ENCODE measurements at places on chromosomes 1 and 21.
A peak's percentile ranks its signal among the peaks of the same experiment; 100 is the strongest.

DNA sequence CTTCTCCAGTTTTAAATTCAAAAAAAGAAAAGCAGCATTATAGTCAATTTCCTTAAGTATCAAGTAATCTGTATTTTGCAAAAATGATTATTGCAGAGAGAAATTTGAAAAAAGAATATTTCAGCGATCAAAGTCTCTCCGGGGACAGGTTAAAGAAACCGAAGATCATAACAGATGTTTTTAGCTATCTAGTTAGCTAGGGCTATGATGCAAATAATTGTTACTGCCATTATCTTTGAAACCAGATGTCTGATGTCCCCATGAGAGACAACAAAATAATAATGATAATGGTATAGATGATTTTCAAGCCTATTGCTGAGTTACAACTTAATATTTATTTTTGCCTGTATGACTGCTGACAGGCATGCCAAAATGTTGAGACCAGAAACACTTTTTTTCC is 1326.0 kb downstream of the PLA2G4A start:
- peak; percentile 74 for DNase-seq

DNA sequence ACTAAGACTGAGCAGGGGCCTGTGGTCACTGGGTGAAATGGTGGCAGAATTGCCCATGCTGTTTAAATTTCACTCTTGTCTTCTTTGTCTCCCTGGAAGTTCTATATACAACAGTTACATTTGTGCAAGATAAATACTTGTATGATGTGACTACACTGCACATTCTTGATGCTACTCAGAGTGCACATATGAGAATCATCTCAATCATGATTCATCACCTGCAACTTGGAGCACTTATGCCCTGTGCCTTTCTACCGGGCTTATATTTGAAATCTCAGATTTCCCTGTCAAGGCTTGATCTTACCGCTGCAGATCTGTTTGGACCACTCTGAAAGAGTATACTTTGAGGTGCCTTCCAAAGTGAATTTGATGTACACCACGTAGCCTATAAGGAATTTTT is 10.6 kb downstream of the PGM1 start:
- no peak for DNase-seq

- peak; percentile 73 for DNase-seq
Observed at GRCh38 chr1:210841926-210842625, 291.9 kb downstream of the KCNH1 start.

GRCh38 chr1:229138058-229138457 is 132.9 kb upstream of the RAB4A start:
- no peak for DNase-seq

- DNase-seq, result no peak
Observed at GRCh38 chr1:168469690-168470089, 74.1 kb downstream of the XCL2 start.

GRCh38 chr21:37204580-37204979 is 62.6 kb downstream of the VPS26C start:
- DNase-seq, result no peak

GRCh38 chr21:43854773-43855633 is 10.0 kb upstream of the AGPAT3 start:
- no peak for DNase-seq

GRCh38 chr1:150017206-150017750 is 6.8 kb upstream of the OTUD7B start:
- DNase-seq, result no peak

GRCh38 chr1:109531826-109532364 is 7.8 kb upstream of the GPR61 start:
- DNase-seq, result no peak

- DNase-seq, result no peak
Observed at GRCh38 chr1:99945174-99945573, 24.6 kb upstream of the SLC35A3 start.

GRCh38 chr1:237888143-237888542 is 2.6 kb downstream of the ZP4 start:
- no peak for DNase-seq

DNA sequence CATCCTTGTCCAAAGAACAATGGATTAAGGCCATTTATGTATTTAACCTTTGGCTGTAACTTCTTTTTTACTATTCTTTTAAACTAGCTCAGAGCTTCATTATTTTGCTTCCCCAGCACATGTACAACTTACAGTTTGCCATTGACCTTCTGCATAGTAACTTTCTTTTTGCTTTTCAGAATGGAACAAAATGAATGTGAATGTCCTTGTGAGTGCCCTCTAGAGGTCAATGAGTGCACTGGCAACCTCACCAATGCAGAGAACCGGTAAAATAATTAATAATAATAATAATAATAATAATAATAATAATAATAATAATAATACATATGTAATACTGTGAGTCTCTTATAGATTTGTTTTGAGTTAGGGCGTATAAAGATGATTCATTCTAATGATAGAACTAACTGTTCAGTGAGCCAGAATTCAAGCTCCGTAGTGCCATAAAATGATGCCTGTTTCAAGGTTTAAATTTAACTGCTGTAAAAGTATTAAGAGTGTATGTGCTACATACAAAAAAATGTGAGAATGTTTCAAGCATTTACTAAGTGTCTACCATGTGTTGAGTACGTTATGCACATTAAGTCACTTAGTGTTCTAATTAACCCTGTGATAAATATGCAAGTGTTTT is 69.0 kb upstream of the RAVER2 start:
- peak; percentile 15 for DNase-seq
